Thoracic aorta endothelial cell (primary cell): ENCODE measurements at places on chromosomes 1 and 21. TPM values are rescaled to one million over a fixed set of nuclear protein-coding genes. Genes with fewer than 3 reads are reported as not detected.

OR2T35 gene
- not detected in 2 replicates for total RNA-seq

SHE gene
- total RNA-seq = 77.0 and 88.4 TPM in 2 replicates

NDC1 gene
- total RNA-seq = 53.6 and 75.5 TPM in 2 replicates

RCAN3 gene
- total RNA-seq = 5.9 and 6.6 TPM in 2 replicates

OR10R2 gene
- not detected in 2 replicates for total RNA-seq

NOTCH2 gene
- total RNA-seq = 62.8 and 71.2 TPM in 2 replicates
